ENCODE measurements at places on chromosomes 1 and 21.
A peak's percentile ranks its signal among the peaks of the same experiment; 100 is the strongest.

- DNase-seq = no peak
These were observed 4.8 kb upstream of the CNTN2 start for GRCh38 chr1:205038132-205038786.

DNA sequence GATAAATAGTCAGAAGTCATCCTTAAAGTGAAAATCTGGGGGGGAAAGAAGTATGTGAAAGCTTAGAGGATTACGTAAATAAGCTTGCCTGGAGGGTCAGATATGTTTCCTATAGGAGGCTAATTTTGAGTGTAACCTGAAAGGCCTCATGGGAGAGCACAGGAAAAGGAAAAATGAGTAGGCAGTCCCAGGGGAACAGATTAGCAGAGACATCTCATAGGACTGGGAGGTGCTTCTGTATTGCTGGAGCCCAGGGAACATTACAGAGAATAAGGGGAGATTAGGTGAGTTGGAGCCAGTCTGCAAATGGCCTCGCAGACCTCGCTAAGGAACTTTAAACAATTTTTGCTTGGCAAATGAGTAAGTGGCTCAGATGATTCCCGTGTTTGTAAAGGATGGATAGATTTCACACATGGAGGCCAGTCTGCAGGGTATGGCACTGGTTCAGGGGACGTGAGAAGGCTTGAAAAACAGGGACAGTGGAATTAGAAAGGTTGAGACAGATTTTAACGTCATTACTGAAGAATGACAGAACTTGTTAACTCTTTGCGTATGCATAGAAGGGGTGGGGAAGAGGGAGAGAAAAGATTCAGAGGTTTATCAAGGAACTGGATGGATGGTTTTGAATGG lies 149.1 kb downstream of the GREM2 start:
- DNase-seq = no peak

DNA sequence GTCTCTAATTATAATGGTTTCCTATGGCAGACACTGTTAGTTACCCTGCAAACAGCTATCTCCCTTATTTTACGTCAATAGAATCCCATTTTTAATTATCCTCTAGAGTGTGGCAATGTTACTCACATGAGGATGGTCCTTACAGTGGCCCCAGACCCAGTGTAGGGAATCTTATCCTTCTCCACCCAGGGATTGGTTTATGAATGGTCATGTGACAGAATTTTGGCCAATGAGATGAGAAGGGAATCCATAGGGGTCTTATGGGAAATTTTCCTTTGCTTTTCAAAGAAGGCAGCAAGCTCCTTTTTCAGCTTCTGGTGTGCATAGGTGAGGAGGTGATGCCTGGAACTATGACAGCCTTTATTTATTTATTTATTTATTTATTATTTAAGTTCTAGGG lies 59.0 kb upstream of the HUNK start:
- DNase-seq = no peak

DNA sequence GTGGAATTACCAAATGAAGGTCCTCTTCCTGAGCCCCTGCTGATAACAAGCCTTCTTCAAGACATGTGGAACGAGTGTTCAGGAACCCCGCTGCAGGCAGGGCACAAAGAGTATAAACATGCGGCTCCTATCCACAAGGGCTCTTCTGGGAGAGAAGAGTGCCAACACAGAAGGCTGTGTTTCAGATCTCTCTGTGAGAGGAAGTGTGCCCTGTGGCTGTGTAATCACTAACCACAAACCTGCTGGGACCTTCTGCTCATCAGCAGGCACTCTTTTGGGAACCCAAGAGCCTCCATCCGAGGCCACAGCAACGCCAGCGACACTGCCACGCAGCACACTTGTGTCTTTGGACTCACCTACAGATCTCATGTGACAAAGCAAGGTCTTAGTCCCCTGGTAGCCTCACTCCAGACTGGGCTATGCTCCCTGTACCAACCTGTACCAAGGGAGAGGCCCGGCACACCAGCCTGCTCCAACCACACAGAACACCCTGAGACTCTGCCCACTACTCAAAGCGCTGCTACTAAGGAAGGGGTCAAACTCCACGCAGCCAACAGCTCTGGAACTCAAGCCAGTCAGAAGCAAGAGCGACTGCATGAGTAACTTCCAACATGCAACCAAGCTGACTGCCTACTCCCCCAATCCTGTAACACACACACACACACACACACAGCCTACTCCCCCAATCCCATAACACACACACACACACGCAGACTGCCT lies 7.8 kb downstream of the PTTG1IP start:
- no peak for DNase-seq

GRCh38 chr1:15288173-15288926 lies 41.3 kb downstream of the FHAD1 start:
- no peak for DNase-seq

DNA sequence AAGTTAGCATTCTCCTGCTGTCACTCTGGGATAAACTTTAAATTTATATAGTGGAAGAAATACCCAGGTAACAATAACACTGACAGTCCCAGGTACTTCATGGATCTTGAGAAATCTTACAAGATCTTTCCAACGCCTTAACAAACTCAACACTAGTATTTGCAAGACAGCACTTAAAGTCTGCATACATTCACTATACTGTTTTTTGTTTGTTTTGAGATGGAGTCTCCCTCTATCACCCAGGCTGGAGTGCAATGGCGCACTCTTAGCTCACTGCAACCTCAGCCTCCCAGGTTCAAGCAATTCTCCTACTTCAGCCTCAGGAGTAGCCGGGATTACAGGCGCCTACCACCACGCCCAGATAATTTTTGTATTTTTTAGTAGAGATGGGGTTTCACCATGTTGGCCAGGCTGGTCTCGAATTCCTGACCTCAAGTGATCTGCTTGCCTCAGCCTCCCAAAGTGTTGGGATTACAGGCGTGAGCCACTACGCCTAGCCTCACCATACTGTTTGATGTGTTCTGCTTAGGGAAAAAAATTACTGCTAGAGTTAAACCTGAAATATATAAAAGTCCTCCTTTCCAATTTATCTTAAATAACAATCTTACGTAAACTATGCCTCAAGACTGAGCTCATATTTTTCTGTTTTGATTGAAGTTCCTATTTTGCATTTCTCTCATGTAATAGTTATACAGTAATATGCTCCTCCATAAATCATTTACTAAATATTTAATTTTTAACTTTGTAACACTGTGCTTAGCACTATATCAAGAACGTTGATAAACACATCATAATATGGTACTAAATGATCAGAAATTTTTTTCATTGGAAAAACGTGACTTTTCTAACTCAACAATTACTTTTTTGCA lies 17.5 kb downstream of the EYA3 start:
- no peak for DNase-seq

- no peak for DNase-seq
These were observed at the start of gene CD53 for GRCh38 chr1:110872745-110873720. Gene CD53 (plus strand): TSS chr1:110873148. CDS start chr1:110891409, 18,261 bp downstream.

- no peak for DNase-seq
These were observed 47.8 kb downstream of the CEP350 start for GRCh38 chr1:180002437-180002836.

- DNase-seq = no peak
These were observed 84.5 kb downstream of the PSMG1 start for GRCh38 chr21:39098696-39099200.

DNA sequence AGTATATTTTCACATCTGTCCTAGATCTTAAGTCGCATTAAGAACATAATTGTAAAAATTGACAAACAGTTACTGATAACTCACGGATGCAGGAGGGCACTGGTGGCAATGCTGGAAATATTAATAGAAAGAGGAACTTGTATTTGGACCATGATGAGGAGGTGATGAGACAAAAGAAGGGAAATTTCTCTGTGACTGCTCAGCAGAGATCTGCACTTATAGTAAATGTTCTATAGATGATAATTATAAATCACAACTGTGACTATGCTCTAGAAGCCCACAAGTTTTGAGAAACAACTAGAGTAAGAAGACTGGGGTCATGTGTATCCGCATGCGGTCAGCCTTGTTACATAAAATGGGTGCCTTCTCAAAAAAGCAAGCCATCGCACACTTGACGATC lies 8.7 kb upstream of the DUSP12 start:
- no peak for DNase-seq

DNA sequence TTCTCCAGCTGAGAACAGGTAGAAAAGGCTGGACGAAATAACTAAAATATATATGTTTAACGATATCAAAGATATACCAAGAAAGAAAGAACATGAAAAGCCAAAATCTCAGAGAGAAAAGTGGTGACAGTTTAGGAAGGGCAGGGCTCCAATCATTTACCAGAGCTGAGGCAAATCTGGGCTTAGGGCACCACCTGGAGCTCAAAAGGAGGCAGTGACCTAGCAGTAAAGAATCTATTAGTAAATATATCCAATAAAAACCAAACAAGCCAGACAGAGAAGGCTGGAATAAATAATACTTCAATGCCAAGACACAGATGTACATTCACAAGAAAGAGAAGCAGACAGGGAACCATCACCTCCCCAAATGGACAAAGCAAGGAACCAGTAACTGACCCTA lies 43.5 kb downstream of the CHIA start:
- DNase-seq = peak; percentile 35

Data from stimulated activated CD4-positive, alpha-beta T cell treated with anti-CD3 and anti-CD28 coated beads, Interleukin-12 subunit alpha, Interleukin-12 subunit beta, amount 100 ng/mL, for 48 hours (primary cell).